Suprapubic skin (tissue), 4 donors: ENCODE measurements at places on chromosomes 2 and 18. TPM values are rescaled to one million over a fixed set of nuclear protein-coding genes. Genes with fewer than 3 reads are reported as not detected.

- no peaks in the 10 kb centered on the region for H3K27me3 ChIP-seq
- H3K36me3 ChIP-seq, result peaks cover 57% of the 10 kb centered on the region
- no peak overlapping the region for H3K27ac ChIP-seq
- no peak overlapping the region for H3K4me3 ChIP-seq
Measured at GRCh38 chr2:135124924-135125886, 73.1 kb downstream of the RAB3GAP1 start.

DNA sequence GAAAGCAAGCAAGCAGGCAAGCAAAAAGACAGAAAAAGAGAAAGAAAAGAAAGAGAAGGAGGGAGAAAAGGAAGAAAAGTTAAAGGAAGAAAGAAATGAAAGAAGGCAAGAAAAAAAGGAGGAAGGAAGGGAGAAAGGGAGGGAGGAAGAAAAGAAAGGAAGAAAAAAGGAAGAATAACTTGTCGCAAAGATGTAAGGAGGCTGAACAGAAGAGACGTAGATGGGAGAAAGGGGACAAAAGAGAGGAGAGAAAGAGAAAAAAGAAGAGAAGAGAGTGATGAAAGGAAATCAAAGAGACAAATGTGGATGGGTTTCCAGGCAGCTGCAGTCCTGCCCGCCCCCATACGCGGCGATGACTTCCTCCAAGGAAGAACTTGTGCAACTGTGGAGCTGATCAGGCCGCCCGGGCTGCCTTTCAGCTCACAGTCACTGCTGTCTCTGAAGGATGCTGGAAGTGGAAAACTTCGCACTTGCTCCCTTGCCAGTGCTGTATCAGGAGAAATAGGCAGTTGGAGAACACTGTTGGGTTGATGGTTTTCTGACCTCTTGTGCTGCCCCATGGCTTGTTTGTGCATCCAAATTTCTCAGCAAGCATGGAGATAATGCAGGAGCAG lies 52.9 kb downstream of the TRIB2 start:
- H3K36me3 ChIP-seq, result no peaks in the 10 kb centered on the region
- no peaks in the 10 kb centered on the region for H3K4me1 ChIP-seq
- H3K27ac ChIP-seq, result no peak overlapping the region

- H3K27me3 ChIP-seq, result peaks cover 6% of the 10 kb centered on the region
- no peaks in the 10 kb centered on the region for H3K4me1 ChIP-seq
- H3K27ac ChIP-seq, result no peak overlapping the region
Measured at GRCh38 chr18:58026857-58027256, 17.2 kb upstream of the NEDD4L start.

DNA sequence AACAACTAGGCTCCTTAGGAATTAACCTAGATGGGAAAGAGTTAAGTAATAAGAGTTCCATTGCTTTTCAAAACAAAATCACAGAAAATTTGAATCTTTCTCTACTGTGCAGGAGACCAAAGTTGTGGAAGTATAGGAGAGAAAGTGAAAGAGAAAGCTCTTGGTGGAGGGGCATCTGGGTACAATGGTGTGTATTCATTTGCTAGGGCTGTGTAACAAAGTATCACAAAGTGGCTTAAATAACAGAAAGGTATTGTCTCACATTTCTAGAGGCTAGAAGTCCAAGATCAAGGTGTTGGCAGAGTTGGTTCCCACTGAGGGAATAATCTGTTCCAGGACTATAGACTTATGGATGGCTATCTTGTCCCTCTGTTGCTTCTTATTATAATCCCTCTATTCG lies 50.5 kb upstream of the GORASP2 start:
- no peak for DNase-seq
- no peak overlapping the region for H3K4me3 ChIP-seq
- H3K27me3 ChIP-seq, result peaks cover 5% of the 10 kb centered on the region

- H3K4me3 ChIP-seq, result no peak overlapping the region
- H3K27me3 ChIP-seq, result no peaks in the 10 kb centered on the region
- H3K27ac ChIP-seq, result no peak overlapping the region
- no peaks in the 10 kb centered on the region for H3K4me1 ChIP-seq
- no peak for DNase-seq
Measured at GRCh38 chr2:163716101-163716500, 19.7 kb downstream of the FIGN start.

DNA sequence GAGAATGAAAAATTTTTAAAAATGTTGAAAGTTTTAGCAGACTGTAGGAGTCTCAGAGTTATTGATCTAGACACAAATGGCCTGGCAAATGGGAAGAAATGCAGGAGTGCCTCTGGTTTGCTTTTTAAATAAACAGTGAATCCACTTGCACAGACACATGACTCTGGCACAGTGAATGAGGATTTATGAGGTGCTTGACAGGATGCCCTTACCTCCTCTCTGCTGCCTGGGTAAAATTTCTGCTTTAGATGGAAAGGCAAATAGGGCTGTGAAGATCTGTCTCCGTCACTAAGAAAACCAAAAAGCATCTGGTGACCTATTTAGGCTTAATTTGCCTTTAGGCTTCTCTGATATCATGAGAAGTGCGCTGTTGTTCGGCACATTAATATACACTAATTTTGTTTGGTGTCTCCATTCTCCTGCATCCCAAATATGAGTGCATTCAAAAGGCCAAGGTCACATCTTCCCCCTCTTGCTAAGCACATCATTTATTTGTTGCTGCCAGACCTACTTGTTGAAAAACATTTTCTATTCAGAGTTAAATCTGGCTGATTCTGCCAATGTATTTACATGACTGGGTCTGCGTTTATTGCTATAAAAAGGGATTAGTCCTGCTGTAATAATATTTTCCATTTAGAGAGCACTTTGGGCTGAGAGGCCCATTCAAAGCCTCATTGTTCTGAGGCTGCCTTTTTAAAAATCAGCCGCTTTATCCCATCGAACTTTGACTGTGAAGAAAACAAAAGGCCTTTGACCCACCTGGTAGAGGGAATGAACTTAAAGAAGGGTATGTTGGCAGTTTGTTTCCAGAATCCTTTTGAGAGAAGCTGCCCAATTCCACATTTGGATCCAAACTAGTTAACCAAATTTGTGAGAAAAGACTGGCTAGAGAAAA lies 94.9 kb downstream of the RNF152 start:
- H3K4me1 ChIP-seq, result no peaks in the 10 kb centered on the region
- no peak overlapping the region for H3K27ac ChIP-seq
- no peak for DNase-seq
- no peaks in the 10 kb centered on the region for H3K36me3 ChIP-seq
- no peak overlapping the region for H3K4me3 ChIP-seq

DNA sequence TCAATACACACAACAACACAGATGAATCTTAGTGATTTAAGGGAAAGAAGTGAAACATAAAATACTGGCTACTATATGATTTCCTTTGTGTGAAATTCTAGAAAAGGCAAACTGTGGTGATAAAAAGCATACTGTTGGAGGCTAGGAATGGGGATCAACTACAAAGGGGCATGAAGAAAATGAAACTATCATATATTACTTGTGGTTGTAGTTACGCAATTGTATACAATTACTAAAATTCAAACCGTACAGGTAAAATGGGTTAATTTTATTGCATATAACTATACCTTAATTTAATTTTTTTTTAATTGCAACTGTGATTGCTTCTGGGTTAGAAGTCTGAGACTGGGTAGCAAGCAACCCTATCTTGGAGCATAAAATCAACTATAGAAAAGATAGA lies 41.7 kb upstream of the ABI2 start:
- H3K27ac ChIP-seq, result no peak overlapping the region
- H3K4me3 ChIP-seq, result no peak overlapping the region
- H3K4me1 ChIP-seq, result no peaks in the 10 kb centered on the region
- peaks cover 76% of the 10 kb centered on the region for H3K36me3 ChIP-seq

DNA sequence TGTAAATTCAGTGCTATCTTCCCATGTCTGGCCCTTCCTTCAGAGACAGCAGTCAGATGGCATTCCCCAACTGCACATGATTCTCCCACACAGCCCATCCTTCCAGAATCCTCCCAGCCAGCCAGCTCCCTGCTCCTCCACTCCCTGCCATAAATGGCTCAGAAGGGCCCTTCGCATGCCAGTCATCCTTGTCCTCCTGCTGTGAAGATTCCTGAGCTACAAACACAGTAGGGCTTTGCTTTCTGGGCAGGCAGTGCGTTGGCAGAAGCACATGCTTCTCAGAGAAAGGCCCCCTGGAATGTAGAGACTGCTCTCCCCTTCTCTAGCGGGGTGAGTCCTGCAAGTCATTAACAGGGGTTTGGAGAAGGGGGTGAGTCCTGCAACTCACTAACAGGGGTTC lies 71.9 kb downstream of the TEX51 start:
- no peak overlapping the region for H3K27ac ChIP-seq
- no peak for DNase-seq
- no peaks in the 10 kb centered on the region for H3K36me3 ChIP-seq
- H3K4me3 ChIP-seq, result no peak overlapping the region

DNA sequence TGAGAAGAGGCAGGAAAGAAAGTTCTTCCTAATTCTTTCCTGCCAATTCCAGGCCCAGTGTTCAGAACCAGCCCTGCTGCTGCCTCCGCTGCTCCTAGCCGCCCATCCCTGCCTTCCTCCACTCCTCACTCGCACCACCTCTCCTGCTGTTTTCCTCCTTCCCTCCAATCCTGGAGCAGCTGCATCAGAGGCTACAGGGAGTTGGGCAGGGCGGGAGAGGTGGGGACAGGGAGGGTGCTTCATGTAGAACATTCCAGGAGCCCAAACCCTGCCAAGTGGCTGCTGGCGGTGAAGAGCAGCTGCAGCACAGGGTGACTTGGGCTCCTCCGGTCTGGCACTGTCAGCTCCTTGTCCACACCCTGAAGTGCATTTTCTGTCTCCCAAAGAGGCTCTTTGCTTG lies 176.3 kb downstream of the TNS1 start:
- H3K4me3 ChIP-seq, result no peak overlapping the region
- H3K27ac ChIP-seq, result peak overlapping the region; percentile 61
- peak; percentile 87 for DNase-seq
- H3K36me3 ChIP-seq, result peaks cover 29% of the 10 kb centered on the region

DNA sequence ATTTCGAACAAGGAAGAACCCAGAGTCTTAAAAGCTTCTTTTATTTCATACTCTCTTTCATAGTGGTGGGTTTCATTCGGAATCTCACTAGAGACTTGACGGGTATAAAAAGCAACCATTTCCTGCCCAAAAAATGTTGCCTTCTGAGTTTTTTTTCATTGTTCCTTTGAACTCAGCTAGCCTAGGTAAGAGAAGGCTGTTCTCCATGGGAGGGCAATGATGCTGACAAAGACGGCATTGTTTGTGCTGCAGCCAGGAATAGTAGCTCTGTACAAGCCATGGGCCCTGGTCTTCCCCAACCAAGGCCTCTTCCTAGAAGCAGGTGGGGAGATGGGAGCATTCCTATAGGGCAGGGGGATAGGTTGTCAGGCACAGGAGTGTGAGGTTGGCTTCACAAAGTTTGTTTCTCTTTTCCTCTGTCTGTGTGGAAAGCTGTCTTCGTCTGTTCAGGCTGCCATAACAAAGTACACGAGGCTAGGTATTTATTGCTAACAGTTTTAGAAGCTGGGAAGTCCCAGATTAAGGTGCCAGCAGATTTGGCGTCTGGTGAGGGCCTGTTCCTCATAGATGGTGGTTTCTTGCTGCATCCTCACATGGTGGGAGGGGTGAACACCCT lies 405.1 kb downstream of the NBAS start:
- H3K4me1 ChIP-seq, result peaks cover 2% of the 10 kb centered on the region
- H3K4me3 ChIP-seq, result no peak overlapping the region
- no peaks in the 10 kb centered on the region for H3K27me3 ChIP-seq

DNA sequence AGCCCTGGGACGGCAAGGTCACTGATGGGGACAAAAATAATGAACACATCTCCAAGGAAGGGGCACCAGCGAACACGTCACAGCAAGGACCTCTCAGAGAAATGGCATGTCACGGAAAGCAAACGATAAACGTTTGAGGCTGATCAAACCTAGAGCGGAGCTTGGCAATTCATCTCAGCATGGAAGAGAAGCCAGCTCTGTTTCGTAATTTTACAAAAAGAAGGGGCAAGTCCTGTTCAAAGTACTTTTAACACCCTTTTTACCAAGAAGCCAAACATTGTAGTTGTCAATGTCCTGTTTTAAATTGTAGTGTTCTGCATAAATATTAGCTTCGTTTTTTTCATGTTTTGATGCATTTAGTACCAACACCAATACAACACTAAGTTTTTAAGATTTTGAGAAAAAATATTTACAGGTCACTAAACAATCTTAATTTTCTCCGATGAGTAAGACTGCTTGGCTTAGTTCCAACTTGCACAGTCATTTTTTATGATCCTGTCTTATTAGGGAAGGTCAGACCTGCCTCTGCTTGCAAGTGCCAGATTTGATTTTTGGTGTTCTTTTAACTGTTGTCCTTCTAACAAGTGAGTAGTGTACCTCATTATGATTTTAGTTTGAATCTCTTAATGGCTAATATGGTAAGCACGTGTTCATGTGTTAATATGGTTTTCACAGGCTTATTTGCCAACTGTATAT lies 818.5 kb upstream of the SALL3 start:
- DNase-seq, result no peak
- H3K36me3 ChIP-seq, result no peaks in the 10 kb centered on the region
- no peak overlapping the region for H3K27ac ChIP-seq
- H3K4me3 ChIP-seq, result no peak overlapping the region
- H3K4me1 ChIP-seq, result peaks cover 2% of the 10 kb centered on the region

- H3K36me3 ChIP-seq, result no peaks in the 10 kb centered on the region
- H3K27ac ChIP-seq, result no peak overlapping the region
- H3K4me3 ChIP-seq, result no peak overlapping the region
- DNase-seq, result no peak
- peaks cover 6% of the 10 kb centered on the region for H3K4me1 ChIP-seq
- H3K27me3 ChIP-seq, result no peaks in the 10 kb centered on the region
Measured at GRCh38 chr2:47777277-47777937, 5.5 kb upstream of the MSH6 start.

GRCh38 chr18:830315-830901 lies 18.4 kb upstream of the YES1 start:
- H3K27ac ChIP-seq, result no peak overlapping the region
- DNase-seq, result no peak
- no peaks in the 10 kb centered on the region for H3K36me3 ChIP-seq
- H3K4me3 ChIP-seq, result no peak overlapping the region

Gene BOK
- 32.4 TPM for total RNA-seq

Gene MC5R
- total RNA-seq, result not detected

Gene TRABD2A
- total RNA-seq, result not detected

Gene IL1RL1
- total RNA-seq, result 1.1 TPM

Gene PIKFYVE
- 55.9 TPM for total RNA-seq

Gene REG3G
- total RNA-seq, result not detected
